Stimulated activated CD4-positive, alpha-beta T cell treated with anti-CD3 and anti-CD28 coated beads, Interleukin-4, amount 100 ng/mL, for 24 hours (primary cell): ENCODE measurements at places on chromosomes 12 and 14.

- no peak for DNase-seq
Measured at GRCh38 chr12:68733661-68734071, 12.3 kb upstream of the SLC35E3 start.

GRCh38 chr14:50377550-50378085, 19.1 kb downstream of the CDKL1 start:
- no peak for DNase-seq

DNA sequence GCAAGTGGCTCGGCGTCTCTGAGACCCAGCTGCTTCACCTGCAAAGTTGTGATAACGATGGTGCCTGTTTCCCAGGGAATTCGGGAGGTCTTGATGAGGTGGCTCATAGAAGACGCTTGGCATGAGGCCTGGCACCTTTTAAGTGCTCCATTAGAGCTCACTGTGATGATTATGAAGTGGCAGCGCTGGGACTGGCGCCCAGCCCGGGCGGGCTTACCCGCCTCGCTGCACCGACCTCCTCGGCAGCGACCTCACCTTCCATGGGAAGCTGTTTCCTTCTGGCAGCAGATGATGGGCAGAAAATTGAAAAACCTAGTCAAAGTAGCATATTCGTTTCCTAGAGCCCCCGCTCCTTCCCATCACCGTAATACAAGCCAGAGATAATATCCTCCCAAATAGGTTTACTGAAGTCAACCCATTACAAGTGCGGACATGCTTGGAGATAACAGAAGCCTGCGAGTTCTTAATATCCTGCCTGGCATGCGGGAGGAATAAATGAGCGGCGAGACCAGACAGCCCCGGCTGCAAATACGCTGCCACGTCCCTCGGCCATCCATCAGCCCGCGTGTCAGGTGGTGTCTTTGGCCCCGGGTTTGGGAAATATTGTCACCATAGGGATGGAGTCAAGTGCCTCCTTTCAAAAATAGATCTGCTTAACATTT, 35.2 kb upstream of the DLK1 start:
- no peak for DNase-seq

DNA sequence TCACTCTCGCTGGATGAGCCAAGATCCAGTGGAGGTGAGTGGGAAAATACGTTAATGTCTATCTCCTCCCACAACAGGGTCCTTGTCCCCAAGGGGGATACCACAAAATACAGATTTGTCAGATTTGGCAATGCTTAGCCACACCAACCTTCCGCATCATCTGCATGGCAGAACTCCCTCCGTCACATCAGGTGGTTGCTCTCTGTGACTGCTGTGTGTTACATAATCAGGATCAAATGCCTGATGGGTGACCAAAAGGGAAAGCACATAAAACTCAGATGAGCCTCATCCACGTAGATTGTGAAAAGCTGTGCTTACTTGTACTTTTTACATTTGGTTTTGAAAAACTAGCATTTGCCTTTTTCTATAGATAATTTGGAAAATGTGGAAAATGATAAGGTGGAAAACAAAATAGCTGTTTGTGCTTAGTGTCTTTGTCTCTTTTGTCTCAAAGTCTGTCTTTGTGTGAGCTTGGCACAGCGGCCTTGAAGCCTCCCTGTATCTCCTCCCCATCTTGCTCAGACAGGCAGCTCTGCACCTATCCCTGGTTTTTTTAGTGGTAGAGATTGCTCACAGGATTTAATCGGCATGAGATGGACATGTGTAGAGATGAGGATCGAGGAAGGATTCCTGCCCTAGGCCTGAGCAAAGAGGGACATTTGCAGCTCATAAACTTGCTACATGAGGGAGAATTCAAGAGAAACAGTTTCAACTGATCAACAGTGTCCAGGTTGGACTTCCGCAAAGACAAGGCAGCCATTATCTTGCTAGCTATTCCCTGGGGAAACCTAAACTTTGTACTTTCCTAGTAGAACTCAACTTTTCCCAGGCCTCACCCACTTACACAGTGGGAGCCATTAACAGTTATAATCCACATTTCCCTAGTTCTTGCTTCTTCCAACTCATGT, 3.6 kb upstream of the FGF6 start:
- DNase-seq, result no peak

DNA sequence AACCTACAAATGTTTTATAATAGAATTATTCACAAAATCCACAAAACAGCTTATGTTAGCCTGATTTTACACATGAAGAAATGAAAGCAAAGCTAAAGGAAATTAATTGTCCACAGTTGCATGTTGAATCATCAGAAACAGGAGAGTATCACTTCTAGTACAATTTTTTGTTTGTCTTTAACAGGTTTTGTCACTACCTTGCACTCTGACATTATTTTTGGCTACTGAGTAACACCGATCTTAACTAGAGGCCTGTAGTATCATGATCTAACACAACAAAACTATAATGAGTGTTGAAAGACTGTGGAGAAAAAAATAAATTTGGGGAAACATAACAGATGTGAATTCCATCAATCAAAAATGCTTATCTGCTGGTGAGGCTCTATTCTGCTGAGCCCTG, 60.1 kb downstream of the TAOK3 start:
- DNase-seq, result no peak

- DNase-seq, result no peak
Measured at GRCh38 chr12:131101703-131102492, 148.2 kb downstream of the ADGRD1 start.

GRCh38 chr12:27779416-27779919, 565 bp upstream of the KLHL42 start:
- peak; percentile 9 for DNase-seq

DNA sequence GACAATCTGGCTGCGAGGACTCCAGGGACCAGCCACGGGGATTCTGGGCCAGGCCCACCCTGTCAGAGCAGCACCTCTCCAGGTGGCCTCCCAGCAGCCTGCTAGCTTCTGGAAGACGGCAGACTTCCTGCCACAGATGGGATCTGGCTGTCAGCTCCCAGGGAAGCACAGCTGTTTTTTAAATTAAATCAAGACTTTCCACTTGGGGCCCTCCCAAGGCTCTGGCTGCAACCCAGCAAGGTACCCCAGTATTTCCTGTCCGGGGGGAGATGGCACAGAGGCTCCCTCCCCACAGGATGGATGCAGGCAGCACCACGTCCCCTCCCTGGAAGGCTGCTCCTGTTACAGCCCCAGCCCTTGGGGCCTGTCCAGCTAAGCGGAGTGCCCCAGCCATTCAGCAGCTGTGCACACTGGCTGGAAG, 56.9 kb downstream of the ACTN1 start:
- DNase-seq, result no peak

GRCh38 chr12:9388379-9388778, 180.2 kb upstream of the PZP start:
- DNase-seq, result no peak

GRCh38 chr12:93198086-93198485, 179.6 kb upstream of the NUDT4 start:
- DNase-seq, result no peak

DNA sequence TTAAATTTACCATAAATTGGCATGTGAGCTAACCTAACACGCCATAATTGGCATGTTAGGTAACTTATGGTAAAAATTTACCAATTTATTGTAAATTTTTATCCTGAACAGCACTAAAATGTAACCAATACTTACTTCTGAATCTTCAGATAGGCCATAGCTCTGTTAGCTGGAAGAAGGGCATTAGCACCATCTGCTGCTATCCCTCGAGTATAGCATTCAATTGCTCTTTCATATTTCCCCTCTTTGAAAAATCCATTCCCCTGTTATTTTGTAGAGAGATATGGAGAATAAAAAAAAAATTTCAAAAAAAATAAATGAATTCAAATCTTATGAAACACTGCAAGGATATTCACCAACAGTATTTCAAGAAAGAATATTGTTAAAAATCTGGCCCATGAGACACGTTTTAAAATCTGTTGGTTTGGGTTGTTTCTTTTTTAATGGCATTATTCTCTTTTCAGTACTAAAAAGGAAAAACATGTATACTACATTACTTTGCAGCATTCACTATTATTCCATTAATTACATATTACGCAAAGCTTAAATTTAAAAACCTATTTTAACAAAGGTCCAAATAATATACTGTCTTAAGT, 19.1 kb downstream of the RPAP3 start:
- DNase-seq, result peak; percentile 43

DNA sequence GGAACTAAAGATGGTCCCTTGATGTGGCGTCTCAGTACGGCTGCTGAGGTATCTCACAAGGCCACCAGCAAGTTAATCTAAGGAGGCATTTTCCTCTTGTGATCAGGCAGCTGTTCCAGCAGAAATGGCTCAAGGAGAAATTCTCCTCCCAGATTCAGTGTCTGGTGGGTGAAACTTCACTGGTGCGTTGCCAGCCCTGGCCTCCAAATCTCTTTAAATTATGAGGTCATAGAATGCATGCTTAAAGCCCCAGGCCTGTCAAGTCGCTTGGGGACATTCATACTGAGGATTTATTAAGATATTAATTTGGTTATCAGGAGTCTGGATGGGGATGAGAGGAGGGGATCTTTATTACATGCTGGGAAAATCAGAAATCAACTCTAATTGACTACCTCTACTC, 72.9 kb downstream of the PPP2R5C start:
- DNase-seq, result no peak

- no peak for DNase-seq
Measured at GRCh38 chr14:56300495-56300894, 182.3 kb downstream of the PELI2 start.

GRCh38 chr14:41285186-41285748, 321.4 kb upstream of the LRFN5 start:
- no peak for DNase-seq

DNA sequence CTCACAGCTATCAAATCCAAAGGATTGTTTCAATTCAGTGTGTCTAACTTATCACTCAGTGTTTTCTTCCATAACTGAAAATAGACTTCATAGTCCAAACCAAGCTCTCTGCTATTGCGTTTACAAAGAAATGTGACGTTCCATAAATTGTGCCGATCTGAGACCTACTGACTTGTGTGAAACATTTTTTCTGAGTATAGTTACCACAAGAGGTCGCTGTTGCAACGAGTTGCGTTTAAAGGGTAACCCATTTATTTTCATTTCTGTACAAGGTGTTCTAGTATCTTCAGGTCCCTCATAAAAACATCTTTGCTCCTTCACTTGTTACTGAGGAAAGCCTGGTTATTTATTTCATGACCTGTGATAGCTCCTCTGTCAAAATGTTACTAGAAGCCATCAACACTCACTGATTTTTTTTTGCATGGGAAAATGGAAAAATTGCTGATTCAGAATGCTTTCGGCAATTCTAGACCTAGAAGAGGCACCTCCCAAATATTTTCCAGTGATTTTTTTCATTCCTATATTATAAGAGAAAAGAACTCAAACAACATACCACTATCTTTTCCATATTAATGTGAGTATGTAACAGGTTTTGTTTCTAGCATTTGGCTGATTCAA, 60.9 kb upstream of the OR4E1 start:
- peak; percentile 52 for DNase-seq

DNA sequence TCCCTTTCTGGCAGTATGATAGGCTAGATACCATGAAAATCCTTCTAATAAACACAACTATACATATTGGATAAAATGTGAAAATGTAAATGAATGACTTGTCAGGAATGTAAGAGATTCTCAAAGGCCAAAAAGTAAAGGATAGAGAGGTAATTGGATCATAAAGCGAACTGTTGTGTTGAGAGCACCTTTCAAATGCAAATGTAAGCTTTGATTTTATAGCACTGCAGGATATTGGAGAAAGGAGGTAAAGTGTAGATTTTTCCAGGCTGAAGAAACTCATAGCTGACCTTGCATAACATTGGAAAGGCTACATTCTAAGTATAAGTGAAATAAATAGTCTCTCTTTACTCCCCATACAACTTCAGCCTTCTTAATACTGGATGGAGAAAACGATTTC, 54.0 kb downstream of the PTPRB start:
- DNase-seq, result no peak

- DNase-seq, result no peak
Measured at GRCh38 chr12:44384136-44384535, 492.0 kb downstream of the NELL2 start.

DNA sequence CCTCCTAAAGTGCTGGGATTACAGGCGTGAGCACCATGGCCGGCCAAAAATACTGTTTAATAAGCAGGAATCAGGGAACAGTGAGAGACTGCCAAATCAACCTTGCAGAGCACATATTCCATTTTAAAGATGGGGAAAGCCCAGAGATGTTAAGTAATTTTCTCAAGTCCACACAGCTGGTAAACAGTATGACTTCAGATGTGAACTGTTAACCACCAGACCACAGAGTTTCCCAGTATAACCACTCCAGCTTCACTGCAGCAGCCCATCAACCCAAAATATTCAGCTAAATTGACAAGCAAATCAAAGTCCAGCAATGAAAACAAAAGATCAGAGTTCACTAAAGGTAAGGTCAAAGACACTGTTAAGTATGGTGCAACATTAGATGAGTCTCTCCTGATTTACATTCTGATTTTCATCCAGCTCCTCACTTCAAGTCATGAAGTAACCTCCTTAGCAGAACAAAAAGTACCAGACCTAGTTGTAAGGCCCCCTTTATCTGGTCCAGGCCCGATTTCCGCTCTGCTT, 82.1 kb downstream of the TRAFD1 start:
- DNase-seq, result no peak

GRCh38 chr12:31431721-31432240, 105.8 kb upstream of the SINHCAF start:
- DNase-seq, result no peak

DNA sequence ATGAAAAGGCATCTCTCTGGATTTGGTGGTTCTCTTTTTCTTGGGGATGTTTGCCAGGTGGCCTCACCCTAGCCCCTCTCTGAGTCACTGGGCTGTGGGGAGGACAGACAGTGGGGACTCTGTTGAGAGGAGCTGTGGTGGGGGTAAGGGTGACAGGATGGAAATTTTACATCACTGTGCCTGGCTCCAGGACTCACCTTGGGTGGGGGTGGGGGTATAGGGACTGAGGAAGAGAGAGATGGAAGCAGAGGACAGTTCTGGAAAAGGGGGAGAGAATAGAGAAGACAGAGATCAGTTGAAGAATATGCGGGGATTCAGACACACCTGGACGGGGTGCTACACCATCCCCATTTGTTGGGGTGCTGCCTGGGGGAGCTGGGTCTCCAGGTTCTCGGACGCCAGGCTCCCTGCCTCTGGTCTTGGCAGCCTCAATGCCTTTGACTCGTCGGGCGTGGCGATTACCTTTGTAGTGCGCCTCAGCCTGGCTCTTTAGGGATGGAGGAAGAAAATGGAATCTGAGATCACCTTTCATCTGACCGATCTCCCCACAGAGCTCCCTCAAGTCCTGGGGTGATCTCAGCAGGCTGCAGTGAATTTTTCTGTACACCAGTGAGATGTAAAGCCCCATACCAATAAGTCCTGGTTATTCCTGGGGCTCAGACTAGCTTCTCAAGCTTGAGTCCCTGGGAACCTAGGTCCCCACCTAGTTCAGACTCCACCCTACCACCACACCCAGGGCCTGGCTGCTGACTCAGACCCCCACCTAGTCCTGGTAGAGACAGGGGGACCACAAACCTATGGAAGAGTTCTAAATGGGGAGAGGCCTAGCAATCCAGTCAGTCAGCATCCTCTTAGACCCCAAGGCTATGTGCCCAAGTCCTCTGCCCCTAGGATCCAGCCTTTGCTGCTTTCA, 9.6 kb upstream of the GPR84 start:
- DNase-seq, result no peak

- DNase-seq, result no peak
Measured at GRCh38 chr14:30681752-30682355, 59.7 kb downstream of the SCFD1 start.

- no peak for DNase-seq
Measured at GRCh38 chr14:94771158-94771905, 1.4 kb upstream of the GSC start.

- no peak for DNase-seq
Measured at GRCh38 chr12:93245543-93245942, 132.2 kb upstream of the NUDT4 start.

GRCh38 chr12:49015196-49015595, 3.4 kb downstream of the PRKAG1 start:
- no peak for DNase-seq
